Dermis lymphatic vessel endothelial cell (primary cell): ENCODE measurements at places on chromosomes 3 and 15. TPM values are rescaled to one million over a fixed set of nuclear protein-coding genes. Genes with fewer than 3 reads are reported as not detected.

HEXA gene
- total RNA-seq: 98.3 and 116 TPM in 2 replicates

XCR1 gene
- not detected in 2 replicates for total RNA-seq

IL12A gene
- 0.33 and 0.69 TPM in 2 replicates for total RNA-seq

EFHB gene
- 0.22 and 0.34 TPM in 2 replicates for total RNA-seq

FETUB gene
- total RNA-seq: not detected in 2 replicates

GABRR3 gene
- total RNA-seq: not detected in 2 replicates

KCNH8 gene
- total RNA-seq: under 0.01 TPM in 1 of 2 replicates, not detected in the other

MYL3 gene
- 0.09 TPM in 1 of 2 replicates, not detected in the other for total RNA-seq

KLF15 gene
- 4.3 and 10.7 TPM in 2 replicates for total RNA-seq

C3orf85 gene
- total RNA-seq: not detected in 2 replicates

RHCG gene
- total RNA-seq: not detected in 2 replicates

CACNA1D gene
- total RNA-seq: 0.09 TPM in 1 of 2 replicates, not detected in the other

GPR156 gene
- under 0.01 TPM in 2 replicates for total RNA-seq

GCNT3 gene
- total RNA-seq: not detected in 2 replicates

MORC1 gene
- not detected in 2 replicates for total RNA-seq

CD86 gene
- not detected in 2 replicates for total RNA-seq
